ENCODE measurements at places on chromosomes 12 and 14.

GRCh38 chr14:79608446-79608845 is 602.9 kb downstream of the DIO2 start:
- no peak for DNase-seq

GRCh38 chr14:62886461-62886860 is 158.8 kb downstream of the KCNH5 start:
- DNase-seq, result no peak

DNA sequence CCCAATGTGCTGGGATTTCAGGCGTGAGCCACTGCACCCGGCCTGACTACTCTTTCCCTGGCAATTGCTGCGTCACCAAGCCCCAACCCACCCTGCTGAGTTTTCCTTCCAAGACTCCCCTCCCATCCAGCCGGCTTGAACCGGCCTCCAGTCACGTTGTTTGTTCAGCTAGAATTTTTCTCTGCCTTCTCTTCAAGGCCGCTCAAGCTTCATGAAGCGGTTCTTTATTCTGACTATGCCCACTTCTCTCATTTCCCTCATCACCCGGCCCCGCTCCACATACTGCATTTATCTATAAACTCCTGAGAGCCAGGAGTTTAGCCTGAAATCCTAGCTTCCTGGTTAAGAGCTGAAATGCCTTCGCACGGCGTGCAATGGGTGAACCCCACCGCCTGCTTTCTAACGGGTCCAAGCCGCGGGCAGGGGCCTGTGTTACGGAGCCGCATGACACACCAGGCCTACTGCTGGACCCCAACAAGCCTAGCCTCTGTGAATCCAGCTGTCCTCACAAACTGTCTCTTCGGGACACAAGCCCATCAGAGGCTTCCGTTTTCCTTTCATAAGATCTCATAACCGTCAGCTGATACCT is 999 bp upstream of the DCAF4 start:
- no peak for DNase-seq

- no peak for DNase-seq
Observed at GRCh38 chr14:24395609-24396582, 2.9 kb upstream of the NYNRIN start.

GRCh38 chr12:96419576-96420276 is 19.5 kb upstream of the CDK17 start:
- DNase-seq, result no peak

GRCh38 chr12:127293507-127294310 is 973.3 kb upstream of the TMEM132C start:
- DNase-seq, result peak; percentile 12

- DNase-seq, result no peak
Observed at GRCh38 chr14:57999471-57999870, 133.6 kb upstream of the SLC35F4 start.

DNA sequence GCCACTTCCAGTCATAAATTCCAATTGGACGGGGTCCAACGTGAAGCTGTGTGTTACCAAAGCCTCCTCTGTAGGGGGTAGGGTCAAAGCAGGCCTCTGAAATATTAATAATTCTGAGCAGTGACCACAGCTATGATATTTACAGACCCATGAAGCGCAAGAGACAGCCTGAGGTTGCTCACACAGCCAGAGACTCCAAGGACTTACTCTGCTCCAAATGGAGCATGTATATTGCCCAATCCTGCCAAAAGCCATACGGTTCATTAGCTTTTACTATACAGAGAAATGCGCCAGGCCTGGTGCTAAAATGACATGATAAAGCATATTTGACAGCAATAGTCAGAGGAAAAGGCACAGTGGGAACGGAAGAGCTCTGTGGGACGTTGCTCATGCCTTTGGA is 151.3 kb downstream of the PAH start:
- DNase-seq, result no peak

DNA sequence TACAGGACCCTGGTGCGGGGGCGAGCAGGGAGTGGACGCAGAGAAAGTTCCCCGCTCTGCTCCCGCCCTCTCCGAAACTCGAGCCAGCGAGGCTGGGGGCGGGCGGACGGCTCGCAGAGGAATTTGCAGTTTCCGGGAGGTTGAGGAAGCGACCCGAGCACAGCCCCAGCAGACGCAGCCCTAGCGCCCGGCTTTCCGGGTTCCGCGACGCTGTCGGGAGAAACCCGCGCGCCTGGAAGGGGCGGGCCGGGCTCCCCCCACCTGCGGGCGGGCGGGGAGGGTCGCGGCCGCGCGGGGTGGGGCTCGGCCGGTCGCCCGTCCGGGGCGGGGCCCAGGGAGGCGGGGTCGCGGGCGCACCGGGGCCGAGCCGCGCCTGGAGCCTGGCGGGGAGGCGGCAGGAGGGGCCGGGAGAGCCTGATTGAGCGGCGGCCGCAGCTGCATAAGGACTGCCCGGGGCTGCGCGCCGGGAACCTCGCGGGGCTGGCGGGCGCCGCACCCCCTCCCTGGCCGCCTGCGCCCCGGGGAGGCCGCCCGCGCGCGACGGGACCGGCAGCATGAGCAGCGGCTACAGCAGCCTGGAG is at the start of gene RASSF3:
TSS of gene RASSF3 (plus strand) at position 417 of the 581 bp plus-strand sequence. CDS start at position 555, 138 bp downstream.
- peak; percentile 81 for DNase-seq

DNA sequence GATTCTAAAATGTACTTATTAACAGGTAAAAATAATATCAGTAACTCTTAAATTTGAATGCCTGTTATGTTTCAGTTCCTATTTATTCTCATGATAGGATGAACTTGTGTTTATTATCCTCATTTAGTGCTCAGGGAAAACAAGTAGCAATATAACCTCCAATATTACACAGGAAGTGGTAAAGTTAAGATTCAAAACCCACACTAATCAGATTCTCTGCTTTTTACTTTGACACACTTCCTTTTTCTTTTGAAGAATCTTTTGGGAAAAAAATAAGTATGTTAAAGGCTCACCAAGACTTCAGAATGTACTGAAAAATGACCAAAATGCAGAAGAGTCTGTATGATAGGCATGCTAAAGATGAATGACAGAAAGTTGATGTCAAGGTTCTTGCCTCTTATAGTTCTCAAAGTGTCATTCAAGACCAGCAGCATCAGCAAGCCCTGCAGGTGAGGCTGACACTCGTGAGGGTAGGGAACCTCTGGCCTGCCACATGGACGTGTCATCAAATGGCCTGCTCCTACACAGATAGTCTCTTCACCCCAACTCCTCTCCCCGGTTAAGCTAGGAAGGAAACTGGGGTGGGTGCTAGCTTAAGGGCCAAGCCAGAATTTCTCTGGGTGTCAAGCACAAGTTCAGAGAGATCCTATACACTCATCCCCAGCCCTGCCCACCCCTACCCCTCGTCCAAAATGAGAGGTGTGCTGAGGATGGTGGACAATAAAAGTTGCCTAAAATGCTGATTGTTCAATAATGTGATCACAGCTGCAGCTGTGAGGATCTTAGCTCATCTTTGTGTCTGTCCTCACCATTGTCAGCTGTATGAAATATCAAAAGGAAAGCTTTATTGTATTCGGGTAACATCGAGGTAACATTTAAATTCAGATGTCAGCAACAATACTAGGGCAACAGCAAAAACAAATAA is 6.3 kb downstream of the TBPL2 start:
- DNase-seq, result no peak

DNA sequence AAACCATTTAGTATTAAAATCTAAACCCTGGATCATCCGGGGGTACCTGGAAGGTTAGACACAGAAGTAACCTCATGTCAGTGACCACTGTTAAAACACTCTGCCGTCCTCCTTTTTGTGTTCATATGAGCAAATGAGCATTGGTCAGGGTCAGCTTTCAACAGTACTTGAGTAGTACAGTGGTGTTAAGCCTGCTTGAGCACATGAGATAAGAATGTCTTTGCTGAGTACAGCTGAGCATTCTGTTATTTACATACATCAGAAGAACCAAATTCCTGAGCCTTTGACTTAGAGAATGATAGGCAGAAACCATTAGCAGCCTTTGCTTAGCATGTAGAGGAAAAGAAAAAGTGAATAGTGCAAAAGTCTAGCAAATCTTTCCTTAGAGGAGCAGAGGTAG is 38.6 kb upstream of the LRTM2 start:
- DNase-seq, result no peak

DNA sequence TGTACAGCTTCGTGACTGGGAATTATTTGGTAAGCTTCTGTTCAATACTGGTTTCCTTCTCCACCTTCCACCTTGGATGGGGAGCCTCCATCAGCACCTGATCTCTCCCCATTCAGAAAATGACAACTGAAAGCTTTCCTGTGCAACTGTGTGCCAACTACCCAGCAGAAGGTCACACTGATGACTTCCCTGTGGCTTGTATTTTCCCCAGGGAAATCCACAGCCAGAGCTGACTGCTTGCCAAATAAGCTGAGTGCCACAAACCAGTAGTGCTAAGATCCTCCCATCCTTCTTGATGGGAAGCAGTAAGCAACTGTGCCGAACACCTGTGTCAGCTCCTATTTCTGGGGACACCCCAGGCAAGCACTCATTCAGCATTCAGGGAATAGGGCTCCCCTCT is 257.2 kb upstream of the SOX5 start:
- no peak for DNase-seq
